Aortic smooth muscle cell (primary cell): ENCODE measurements at places on chromosomes 6 and 20. TPM values are rescaled to one million over a fixed set of nuclear protein-coding genes. Genes with fewer than 3 reads are reported as not detected.

The ULBP3 gene
- 15.8 and 22.6 TPM in 2 replicates for total RNA-seq

The TFAP2D gene
- 0.25 and 0.26 TPM in 2 replicates for total RNA-seq

The CMTR1 gene
- 34.0 and 35.7 TPM in 2 replicates for total RNA-seq

The CLVS2 gene
- not detected in 2 replicates for total RNA-seq

The CST2 gene
- total RNA-seq: 2.8 and 10.8 TPM in 2 replicates

The OOEP gene
- total RNA-seq: not detected in 2 replicates

The DYNLT2 gene
- total RNA-seq: 0.81 and 1.1 TPM in 2 replicates

The RIN2 gene
- total RNA-seq: 29.2 and 42.2 TPM in 2 replicates

The TBXT gene
- not detected in 2 replicates for total RNA-seq

The BNIP5 gene
- not detected in 2 replicates for total RNA-seq

The FOXP4 gene
- total RNA-seq: 1.6 TPM in 2 replicates

The PSORS1C2 gene
- not detected in 2 replicates for total RNA-seq

The SLC22A16 gene
- total RNA-seq: not detected in 2 replicates

The GINM1 gene
- 65.9 and 84.7 TPM in 2 replicates for total RNA-seq

The RAD21L1 gene
- 0.13 TPM in 1 of 2 replicates, not detected in the other for total RNA-seq

The EEF1A2 gene
- 0.06 and 0.13 TPM in 2 replicates for total RNA-seq
